Caco-2 (cell line): ENCODE measurements at places on chromosomes 7 and 10. TPM values are rescaled to one million over a fixed set of nuclear protein-coding genes. Genes with fewer than 3 reads are reported as not detected.
A peak's percentile ranks its signal among the peaks of the same experiment; 100 is the strongest.

DNA sequence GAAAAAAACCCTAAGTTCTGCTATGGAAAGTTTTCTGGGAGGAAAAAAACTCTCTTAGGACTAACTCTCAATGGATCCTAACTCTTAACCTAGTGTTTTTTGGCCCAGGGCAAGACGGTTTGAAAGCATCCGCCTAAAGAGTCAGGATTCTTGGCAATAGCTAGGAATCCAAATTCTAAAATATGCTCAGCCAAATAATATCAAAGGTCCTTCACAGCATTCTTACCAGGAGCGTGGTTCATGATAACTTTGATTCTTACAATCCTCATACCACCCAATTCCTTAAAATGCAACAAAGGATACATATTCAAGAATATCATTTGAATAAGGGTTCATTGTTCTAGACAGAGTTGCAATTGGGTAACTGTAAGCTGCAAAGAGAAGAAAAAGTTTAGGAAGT is 21.3 kb downstream of the CPA1 start:
- DNase-seq = no peak

DNA sequence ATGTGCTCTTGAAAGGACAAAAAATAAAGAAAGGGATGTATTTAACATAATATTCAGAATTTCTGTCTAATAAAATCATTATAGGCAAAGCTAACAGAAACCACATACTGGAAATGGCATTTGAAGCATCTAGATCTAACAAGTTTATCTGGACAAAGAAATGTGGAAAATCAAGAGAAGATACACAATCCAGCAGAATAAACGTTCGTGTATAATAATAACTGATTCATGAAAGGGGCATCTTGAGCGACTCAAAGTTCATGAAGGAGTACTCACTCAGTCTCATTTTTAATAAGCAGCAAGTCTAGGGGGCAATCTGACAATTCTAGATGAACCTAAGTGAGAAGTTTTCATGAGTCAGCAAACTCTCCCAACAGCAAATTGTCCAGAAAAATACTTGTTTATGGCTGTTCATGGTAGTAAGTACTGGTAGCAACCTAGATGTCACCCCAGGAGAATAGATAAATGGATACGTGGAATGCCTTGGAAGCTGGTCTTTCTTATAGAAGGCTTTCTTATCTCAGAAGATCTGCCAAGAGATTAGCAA is 541.8 kb downstream of the INHBA start:
- no peak for DNase-seq

Gene AGK
- total RNA-seq = 32.3 and 32.8 TPM in 2 replicates

GRCh38 chr10:80205477-80206276 is at the start of gene ANXA11:
Gene ANXA11, minus strand, starts transcription at chr10:80205537. Its CDS starts 32,676 bp downstream, at chr10:80172861.
- peak; percentile 89 for DNase-seq

Gene MINPP1
- 24.8 and 26.6 TPM in 2 replicates for total RNA-seq

DNA sequence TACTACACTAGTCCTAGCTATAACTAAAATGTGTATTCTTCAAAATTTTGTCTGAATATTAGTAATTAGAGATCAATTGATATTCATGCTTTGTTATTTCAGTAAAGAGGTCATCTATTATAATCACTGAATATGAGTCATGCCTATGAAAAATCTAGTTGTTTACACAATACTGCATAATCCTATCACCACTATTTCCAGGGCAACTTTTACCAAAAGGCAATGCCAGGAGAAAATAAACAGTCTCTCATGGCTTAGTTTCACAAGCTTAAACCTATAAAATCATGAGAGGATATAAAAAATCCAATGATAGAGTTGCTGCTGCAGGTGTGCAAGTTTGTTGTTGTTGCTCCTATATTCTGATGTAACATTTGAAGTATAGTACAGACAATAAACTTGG is 149.9 kb upstream of the COL1A2 start:
- DNase-seq = no peak

DNA sequence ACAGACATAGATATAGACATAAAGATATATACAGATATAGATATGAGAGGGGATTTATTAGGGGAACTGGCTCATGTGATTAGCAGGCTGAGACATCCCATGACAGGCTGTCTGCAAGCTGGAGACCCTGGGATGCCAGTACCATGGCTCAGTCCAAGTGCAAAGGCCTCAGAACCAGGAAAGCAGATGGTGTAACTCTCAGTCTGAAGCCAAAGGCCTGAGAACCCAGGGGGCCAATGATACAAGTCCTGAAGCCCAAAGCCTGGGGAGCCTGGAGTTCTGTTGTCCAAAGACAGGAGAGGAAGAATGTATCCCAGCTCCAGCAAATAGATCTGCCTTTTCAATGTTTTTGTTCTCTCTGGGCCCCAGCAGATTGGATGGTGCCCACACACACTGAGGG is 5.5 kb downstream of the NCOA4 start:
- no peak for DNase-seq

GRCh38 chr7:1845536-1846311 is 175.6 kb downstream of the ELFN1 start:
- DNase-seq = no peak

- no peak for DNase-seq
Observed at GRCh38 chr7:139825666-139826290, 3.3 kb upstream of the TBXAS1 start.

DNA sequence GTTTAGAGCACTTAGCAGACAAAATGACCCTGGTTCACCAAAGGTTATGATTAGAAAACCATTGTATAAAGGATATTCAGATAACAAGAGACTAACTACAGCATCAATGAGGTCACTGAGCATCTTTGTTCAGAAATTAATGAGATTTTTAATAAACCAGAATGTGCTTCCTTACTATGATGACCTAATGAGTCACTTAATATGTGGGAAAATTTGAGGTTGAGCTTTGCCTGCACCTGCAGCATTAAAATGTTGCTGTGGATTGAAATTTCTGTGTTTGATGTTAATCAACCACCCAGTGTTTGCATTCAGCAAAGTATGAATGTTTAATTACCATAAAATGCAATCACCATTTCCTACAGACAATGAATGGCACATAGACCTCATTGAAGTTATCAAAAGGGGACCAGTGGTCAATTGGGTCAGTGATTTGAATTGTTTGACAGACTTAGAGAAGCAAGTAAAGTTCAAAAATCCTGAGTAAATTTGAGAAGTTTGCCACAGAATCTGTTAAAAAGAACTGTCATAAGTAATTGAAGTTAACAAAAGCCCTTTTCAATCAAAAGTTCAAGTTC is 45.8 kb downstream of the EXOC6 start:
- DNase-seq = no peak

DNA sequence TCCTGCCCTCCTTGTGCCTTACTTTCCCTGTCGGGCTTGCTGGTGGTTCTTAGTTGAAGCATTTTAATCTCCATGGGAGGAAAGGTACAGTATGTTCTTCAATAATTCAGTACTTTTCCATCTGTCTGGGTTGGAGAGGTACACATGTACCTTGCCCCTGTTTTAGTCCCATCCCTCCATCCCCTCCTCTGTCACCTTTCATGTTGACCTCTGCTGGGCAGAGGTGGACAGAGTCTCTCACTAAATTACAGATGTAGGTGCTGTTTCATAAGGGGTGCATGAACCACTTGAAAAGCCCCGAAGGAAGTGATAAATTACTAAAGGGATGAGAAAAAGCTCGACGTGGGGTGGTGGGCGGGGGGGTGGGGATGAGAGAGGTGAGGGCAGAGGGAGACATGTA is 5.4 kb downstream of the AGFG2 start:
- no peak for DNase-seq

Gene UFSP1
- total RNA-seq = 4.6 and 5.3 TPM in 2 replicates

DNA sequence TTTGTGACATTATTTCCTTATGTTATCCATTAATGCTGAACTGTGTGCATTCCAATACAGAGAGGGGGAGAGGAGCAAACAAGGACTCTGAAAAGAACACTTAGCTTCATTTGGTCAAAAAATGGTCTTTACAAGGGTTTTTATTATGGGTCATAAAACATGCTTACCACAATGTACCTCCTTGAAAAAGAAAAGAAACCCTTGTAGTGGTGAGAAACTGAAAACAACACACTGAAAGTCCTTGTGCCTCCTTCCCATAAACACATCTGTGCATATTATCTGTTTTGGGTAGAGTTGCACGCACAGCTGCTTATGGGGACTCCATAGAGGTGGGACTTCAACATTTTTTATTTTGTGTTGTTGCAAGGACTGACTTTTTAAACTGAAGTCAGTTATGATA is 98.7 kb downstream of the CDK6 start:
- no peak for DNase-seq

Gene TDRD1
- total RNA-seq = 0.14 TPM in 1 of 2 replicates, not detected in the other

Gene GPR15LG
- total RNA-seq = not detected in 2 replicates

DNA sequence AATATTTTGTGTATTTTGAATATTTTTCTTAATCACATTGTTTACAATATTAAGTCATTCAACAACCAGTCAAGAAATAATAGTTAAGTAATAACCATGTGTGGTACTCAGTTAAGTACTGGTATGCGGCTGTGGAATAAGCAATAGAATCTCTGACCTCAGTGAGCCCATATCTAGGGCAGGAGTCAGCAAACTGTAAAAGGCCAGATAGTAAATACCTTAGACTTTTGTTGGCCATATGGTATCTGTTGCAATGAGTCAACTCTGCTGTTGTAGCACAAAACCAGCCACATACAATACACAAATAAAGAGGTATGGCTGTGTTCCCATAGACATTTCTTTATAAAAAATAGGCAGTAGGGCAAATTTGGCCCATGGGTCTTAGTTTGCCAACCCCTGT is 311.6 kb upstream of the SEMA3A start:
- DNase-seq = no peak

DNA sequence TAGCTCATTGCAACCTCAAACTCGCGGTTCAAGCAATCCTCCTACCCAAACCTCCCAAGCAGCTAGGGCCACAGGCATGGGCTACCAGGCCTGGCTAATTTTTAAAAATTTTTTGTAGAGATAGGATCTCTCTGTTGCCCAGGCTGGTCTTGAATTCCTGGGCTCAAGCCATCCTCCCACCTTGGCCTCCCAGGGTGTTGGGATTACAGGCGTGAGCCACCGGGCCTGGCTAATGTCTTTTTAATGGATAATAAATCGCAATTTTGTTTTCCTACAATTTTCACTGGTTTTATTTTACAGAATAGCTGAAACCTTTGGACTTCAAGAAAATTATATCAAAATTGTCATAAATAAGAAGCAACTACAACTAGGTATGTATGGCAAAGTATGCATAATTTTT is 10.9 kb downstream of the NUB1 start:
- no peak for DNase-seq

- no peak for DNase-seq
Observed at GRCh38 chr7:39624442-39624807, 1.1 kb downstream of the RALA start.

GRCh38 chr10:33963729-33964128 is 629.3 kb upstream of the NRP1 start:
- DNase-seq = no peak

- DNase-seq = peak; percentile 81
Observed at GRCh38 chr7:333393-333764, 43.4 kb downstream of the FOXL3 start.

Gene PVRIG
- total RNA-seq = not detected in 2 replicates

- no peak for DNase-seq
Observed at GRCh38 chr10:95505084-95505610, 56.0 kb downstream of the SORBS1 start.

Gene NEUROD6
- total RNA-seq = not detected in 2 replicates

- no peak for DNase-seq
Observed at GRCh38 chr7:98058186-98058585, 48.5 kb upstream of the LMTK2 start.

Gene CHCHD2
- 454 and 459 TPM in 2 replicates for total RNA-seq

- DNase-seq = no peak
Observed at GRCh38 chr7:116395141-116395791, 104.3 kb upstream of the CAV2 start.

Gene NYAP1
- 1.3 and 1.7 TPM in 2 replicates for total RNA-seq

Gene ACHE
- 16.5 and 19.0 TPM in 2 replicates for total RNA-seq

Gene KLLN
- total RNA-seq = 1.0 and 1.2 TPM in 2 replicates

DNA sequence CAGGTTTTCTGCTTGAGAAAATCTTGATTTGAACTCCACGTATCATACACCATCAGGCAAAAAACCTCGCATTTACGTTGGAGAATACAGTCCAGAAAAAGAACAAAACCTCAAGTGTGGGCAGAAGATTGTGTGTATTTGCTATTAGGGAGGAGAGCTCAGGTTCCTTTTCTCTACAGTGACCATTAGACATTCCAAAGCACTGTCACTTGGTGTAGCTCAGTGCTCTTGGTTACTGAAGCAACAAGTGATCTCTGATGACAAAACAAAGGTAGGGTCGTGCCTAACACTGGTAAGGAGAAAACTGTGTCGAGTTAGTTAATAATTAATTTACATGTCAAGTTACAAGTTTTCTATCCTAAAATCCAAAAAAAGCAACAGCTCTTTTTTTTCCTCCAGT is 72.6 kb downstream of the C1GALT1 start:
- DNase-seq = peak; percentile 66

- DNase-seq = peak; percentile 51
Observed at GRCh38 chr10:34816501-34817002, 1.5 kb upstream of the PARD3 start.

DNA sequence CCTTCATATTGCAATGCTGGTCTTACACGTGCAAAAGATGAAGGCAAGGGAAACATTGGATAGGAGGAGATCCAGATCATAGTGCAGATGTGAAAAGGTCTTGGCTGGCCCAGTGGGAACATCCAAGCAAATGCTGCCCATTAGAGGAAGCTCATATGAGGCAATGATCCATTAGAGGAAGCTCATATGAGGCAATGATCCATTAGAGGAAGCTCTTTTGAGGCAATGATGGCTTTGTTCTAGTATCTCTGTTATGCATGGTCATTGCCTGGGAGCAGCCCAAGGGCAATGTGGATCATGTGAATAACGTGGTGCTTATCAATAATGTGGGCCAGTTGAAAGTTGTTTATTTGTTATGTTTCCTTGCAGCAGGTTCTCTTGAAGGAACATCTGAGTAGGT is 37.8 kb downstream of the STEAP4 start:
- DNase-seq = no peak

DNA sequence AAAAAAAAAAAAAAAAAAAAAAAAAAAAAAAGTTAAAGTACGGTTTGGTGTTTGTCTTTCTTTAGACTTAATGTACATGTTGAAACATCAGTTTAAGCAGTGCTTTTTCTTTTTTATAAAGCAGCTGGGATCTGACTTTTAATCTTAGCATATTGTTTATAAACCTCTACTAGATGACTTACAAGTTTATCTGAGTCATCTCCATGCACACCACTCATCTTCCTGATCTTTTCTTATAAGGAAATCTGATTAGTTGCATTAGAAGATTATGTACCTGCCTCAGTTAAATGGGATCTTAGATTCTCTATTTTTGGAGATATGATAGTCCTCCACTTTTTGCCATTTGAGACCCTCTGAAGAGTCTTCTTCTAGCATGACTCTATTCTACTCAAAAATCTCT is 391.9 kb upstream of the LRGUK start:
- DNase-seq = no peak

- DNase-seq = no peak
Observed at GRCh38 chr7:51727441-51727840, 410.8 kb upstream of the COBL start.

DNA sequence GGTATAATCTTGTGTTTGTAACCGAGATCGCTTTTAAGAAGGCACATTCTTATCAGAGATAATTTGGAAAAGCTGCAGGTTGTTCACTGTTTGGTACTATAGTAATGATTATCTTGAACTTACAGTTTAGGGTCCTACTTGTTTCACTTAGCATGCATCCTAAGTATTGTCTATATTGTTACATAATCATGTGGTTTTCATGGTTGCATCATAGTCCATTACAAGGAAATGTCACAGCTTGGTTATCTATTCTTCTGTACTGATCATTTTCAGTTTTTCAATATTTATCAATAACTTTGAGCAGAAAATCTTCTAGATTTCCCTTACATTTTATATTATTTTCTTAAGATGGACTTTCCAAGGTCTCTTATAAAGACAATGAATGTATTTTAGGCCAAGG is 116.3 kb downstream of the PLPP4 start:
- no peak for DNase-seq

- DNase-seq = no peak
Observed at GRCh38 chr7:42010751-42011150, 226.3 kb downstream of the GLI3 start.

Gene TEX36
- not detected in 2 replicates for total RNA-seq
